Stimulated activated CD8-positive, alpha-beta memory T cell treated with anti-CD3 and anti-CD28 coated beads, Interleukin-7, amount 100 ng/mL, for 4 hours (primary cell): ENCODE measurements at places on chromosomes 5 and 9.

- no peak for DNase-seq
Observed at GRCh38 chr9:113585085-113585442, 121.5 kb downstream of the RGS3 start.

GRCh38 chr9:69470186-69470977, 145.4 kb downstream of the ENTREP1 start:
- no peak for DNase-seq

DNA sequence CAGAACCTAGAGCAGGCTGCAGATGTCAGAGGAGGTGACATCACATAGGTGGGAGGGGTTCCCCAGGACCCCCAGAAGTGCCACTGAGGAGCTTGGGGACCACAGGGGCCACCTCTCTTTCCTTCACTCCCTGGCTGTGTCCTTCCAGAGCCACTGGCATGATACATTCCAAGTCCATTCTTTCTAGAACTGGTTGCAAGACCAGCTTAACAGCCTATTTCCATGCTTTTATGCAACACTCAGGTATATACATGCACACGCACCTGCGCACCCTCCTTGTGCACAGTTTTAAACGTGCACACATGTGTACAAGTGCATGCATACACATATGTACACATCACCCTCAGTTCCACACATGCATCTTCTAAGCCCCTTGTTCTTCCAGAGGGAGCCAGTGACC, 39.7 kb downstream of the SLC6A7 start:
- no peak for DNase-seq

GRCh38 chr9:84856181-84856632, 186.7 kb downstream of the NTRK2 start:
- no peak for DNase-seq
